ENCODE measurements at places on chromosomes 11 and 22.

GRCh38 chr11:20909995-20910726, 240.8 kb downstream of the NELL1 start:
- H3K27me3 ChIP-seq = no peaks in the 10 kb centered on the region
- H3K36me3 ChIP-seq = no peaks in the 10 kb centered on the region
- no peak overlapping the region for H3K27ac ChIP-seq
- H3K4me1 ChIP-seq = no peaks in the 10 kb centered on the region
- DNase-seq = no peak

DNA sequence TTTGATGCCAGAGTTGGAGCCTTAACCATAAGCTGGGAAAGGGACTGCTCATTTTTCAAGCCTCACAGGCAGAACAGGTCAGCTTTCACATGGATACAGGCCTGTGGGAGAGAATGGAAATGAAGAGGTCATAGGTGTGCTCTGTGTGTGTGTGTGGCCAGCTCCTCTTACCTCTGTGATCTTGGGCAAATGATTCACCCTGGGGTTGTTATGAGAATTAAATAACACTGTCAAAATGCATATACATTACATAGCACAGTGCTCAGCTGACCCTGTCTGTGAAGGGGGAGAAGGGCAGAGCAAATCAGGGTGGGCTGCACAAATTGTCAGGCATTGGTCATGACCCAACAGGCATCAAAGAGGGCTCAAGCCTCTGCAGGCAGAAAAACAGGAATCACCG, 372.5 kb downstream of the TENM4 start:
- no peak for DNase-seq
- no peak overlapping the region for H3K4me3 ChIP-seq
- H3K27ac ChIP-seq = no peak overlapping the region
- no peaks in the 10 kb centered on the region for H3K36me3 ChIP-seq

DNA sequence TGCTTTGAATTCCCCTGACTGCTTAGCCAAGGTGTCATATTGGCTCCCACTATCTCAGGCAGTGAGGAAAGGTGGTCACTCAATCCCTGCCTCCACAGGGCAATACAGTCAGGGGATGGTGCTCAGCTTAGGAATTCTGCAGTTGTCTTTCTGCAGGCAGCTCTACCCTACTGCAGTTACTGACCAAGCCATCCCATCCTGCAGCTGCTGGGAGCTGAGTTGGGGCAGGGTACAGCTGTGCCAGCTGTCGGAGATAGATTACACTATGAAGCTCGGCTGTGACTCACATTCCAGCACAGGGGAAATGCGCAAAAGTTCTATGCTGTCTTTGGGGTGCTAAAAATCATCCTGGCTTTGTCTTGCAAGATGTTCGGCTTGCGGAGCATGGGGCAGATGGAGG, 4.4 kb upstream of the DAGLA start:
- no peak for DNase-seq
- H3K27me3 ChIP-seq = no peaks in the 10 kb centered on the region
- H3K4me1 ChIP-seq = peaks cover 2% of the 10 kb centered on the region
- no peak overlapping the region for H3K4me3 ChIP-seq
- H3K36me3 ChIP-seq = no peaks in the 10 kb centered on the region
- no peak overlapping the region for H3K27ac ChIP-seq

DNA sequence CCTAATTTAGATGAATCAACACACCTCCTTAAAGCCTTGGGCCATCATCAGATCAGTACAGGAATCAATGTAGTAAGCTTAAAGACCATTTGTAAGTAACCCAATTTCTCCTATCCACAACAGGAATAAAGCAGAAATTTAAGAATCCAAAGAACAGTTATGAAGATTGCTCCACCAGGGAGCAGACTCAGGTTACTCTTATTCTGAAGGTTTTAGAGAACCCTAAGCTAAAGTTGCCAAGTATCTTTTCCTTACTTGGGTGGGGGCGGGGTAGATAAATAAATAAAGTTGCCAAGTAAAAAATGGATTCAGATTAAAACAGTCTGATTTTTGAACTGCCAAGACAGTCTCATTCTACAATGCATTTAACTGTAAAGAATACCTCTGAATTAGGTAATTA, 18.1 kb downstream of the CKAP5 start:
- no peak for DNase-seq
- H3K27ac ChIP-seq = no peak overlapping the region
- H3K4me3 ChIP-seq = no peak overlapping the region
- peaks cover 9% of the 10 kb centered on the region for H3K4me1 ChIP-seq

GRCh38 chr11:62770778-62771143, 435 bp upstream of the TAF6L start:
- H3K4me1 ChIP-seq = peaks cover 18% of the 10 kb centered on the region
- DNase-seq = peak; percentile 51
- H3K27ac ChIP-seq = peak overlapping the region; percentile 94
- H3K36me3 ChIP-seq = peaks cover 5% of the 10 kb centered on the region
- no peaks in the 10 kb centered on the region for H3K27me3 ChIP-seq
- H3K4me3 ChIP-seq = peak overlapping the region; percentile 66

GRCh38 chr11:24181395-24182047, 315.3 kb upstream of the LUZP2 start:
- no peak for DNase-seq
- no peak overlapping the region for H3K27ac ChIP-seq
- no peaks in the 10 kb centered on the region for H3K36me3 ChIP-seq
- no peaks in the 10 kb centered on the region for H3K4me1 ChIP-seq
- H3K4me3 ChIP-seq = no peak overlapping the region

DNA sequence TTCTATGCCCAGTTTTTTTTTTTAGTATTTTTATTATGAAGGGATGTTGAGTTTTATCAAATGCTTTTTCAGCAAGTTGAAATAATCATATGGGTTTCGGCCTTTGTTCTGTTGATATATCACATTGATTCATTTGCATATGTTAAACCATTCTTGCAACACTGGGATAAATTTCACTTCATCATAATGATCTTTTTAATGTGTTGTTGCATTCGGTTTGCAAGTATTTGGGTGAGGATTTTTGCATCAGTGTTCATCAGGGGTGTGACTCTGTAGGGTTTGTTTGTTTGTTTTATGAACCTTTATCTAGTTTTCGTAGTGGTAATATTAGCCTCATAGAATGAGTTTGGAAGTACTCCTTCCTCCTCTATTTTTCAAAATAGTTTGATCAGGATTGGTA, 103.5 kb downstream of the TTC28 start:
- no peaks in the 10 kb centered on the region for H3K27me3 ChIP-seq
- no peaks in the 10 kb centered on the region for H3K4me1 ChIP-seq
- no peak for DNase-seq
- H3K4me3 ChIP-seq = no peak overlapping the region
- no peaks in the 10 kb centered on the region for H3K36me3 ChIP-seq

GRCh38 chr11:15697437-15698236, 582.9 kb downstream of the INSC start:
- H3K27ac ChIP-seq = no peak overlapping the region
- no peaks in the 10 kb centered on the region for H3K36me3 ChIP-seq
- no peaks in the 10 kb centered on the region for H3K27me3 ChIP-seq
- no peak for DNase-seq
- H3K4me1 ChIP-seq = peaks cover 4% of the 10 kb centered on the region

DNA sequence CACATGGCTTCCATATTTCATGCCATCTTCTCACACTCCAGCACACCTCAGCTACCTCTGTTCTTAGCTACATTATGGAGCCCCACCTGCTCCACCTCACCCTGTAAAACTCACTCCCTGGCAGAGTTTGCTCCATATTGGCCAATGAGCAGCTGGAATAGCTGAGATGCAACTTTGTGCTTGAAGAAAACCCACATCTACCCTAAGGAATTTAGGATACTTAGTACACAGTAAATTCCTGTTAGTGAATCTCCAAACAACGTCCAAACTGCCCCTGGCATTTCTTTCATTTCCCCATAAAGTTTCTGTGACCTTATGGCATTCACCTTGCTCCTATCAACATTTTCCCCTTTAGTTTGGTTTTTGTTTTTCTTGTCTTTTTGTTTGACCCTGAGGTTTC, 2.2 kb upstream of the VWCE start:
- H3K4me3 ChIP-seq = no peak overlapping the region
- no peak for DNase-seq
- no peaks in the 10 kb centered on the region for H3K27me3 ChIP-seq
- peaks cover 3% of the 10 kb centered on the region for H3K4me1 ChIP-seq
- peaks cover 20% of the 10 kb centered on the region for H3K36me3 ChIP-seq

DNA sequence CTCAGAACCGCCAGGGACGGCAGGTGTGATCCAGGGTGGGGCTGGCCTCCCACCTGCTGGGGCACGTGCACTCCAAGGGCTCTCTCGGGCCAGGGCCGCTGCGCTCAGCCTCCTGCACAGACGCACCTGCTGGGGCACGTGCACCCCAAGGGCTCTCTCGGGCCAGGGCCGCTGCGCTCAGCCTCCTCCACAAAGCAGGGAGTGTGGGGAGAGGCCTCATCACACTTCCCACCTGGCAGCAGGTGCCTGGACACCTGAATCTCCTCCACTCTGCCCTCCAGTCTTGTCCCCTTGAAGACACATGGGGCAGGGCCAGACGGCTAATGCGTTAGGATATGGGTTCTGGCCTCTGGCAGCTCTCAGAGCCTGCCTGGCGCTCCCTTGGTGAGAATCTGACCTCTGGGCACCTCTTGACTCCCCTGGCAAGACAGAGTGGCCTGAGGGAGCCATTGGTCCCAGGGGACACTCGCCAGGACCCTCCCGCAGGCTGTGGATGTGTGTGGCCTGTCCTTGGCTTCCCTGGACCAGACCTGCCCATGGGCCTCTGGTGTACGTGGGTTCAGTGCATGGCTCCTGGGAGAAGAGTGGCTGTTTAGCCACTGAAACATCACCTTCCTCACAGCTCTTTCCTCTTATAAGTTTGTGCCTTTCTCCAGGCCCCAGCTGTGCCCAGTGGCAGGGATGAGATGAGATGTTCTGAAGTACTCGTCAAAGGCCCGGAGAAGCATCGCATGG, 73.5 kb downstream of the BRD1 start:
- no peak overlapping the region for H3K27ac ChIP-seq
- H3K27me3 ChIP-seq = no peaks in the 10 kb centered on the region
